ENCODE measurements at places on chromosomes 16 and 17.

GRCh38 chr16:15954814-15955151 lies 5.4 kb downstream of the ABCC1 start:
- no peak for DNase-seq

DNA sequence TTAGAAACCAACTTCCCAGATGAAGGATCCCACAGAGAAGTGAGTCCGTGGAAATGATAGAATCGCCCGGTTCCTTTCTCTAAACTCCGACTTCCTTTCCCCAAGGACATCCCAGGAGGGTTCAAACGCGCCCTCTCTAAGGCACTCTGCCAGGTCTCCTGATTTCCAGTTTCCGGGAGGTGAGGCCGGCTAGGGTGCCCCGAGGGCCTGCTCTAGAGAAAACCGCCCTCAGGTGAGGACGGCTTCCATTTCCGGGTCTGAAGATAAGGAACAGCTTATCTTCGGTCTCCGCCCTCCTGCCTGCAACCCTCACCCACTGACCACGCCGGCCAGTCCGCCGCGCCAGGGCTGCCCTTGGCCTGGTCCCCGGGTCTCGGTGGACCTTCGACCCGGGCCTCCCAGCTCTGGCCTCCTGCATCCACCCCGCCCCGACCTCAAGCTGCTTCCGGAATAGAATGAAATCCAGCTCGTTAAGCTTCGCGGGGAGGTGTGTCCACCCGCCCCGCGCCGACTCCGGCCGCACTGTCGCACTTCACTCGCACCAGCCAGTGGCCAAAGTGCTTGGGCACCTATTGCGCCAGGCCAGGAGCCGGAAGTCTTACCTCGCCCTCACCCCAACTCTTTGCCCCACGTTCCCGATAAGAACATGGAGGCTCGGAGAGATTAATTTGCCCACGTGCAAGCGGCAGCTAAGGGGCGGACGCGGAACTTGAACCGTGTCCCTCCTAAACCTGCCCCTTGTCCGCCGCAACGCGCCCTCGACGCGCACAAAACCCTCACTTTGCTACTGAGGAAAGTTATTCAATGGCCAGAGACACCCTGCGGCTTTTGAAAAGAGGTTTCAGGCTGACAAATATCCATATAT lies 836 bp upstream of the MMP15 start:
- DNase-seq: no peak

- DNase-seq: no peak
Measured at GRCh38 chr17:82202981-82203380, 9.7 kb downstream of the CCDC57 start.

DNA sequence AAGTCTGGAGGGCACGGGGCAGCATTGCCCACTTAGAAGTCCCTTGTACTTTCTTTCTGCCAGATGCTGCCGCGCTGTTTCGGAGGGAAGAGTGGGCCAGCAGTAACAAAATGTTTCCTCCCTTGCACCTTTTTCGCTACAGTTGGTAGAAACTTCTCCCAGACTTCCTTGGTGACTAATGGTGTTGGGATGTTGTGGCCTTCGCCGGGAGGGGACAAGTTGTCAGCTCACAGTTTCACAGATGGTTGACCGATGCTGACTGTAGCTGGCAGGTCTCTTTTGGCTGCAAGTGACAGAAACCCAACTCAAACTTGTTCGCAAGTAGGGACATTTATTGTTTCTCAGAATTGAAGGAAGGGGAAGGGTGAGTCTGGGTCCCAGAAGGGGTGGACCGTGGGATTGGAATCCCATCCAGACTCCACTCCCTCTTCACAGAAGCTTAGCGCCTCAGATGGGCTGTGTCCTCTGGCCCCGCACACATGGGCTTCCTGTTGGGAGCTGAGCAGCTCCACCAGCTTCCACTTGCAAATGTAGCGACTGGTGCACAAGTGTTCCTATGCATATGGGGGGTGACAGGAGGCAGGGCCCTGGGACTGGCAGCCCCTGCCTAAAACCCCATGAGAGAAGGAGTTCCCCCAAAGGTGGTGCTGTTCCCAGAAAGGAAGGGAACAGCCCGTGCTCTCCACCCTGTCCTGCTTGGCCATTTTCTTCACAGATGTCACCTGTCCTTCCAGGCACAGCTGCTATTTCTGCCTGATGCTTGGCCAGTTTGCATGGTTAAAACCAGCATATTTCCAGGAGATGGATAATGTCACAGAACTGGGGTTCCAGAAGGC lies 30.9 kb upstream of the RPRML start:
- DNase-seq: no peak

DNA sequence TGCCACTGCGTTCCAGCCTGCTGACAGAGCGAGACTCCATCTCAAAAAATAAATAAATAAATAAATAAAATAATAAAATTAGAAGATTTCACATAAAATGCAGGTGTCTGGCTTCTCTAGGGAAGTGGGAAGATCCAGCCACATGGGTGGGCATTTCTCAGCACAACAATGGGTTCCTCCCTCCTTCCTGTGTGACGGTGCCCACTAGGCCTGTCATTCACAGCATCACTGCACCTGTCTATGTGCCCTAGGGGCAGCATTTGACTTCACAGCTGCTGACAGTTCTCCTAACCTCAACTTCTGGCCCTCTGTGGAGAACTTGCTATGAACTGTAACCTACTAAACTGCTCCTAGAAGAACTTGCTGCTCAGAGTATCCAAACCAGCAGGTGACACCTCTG lies 3.0 kb downstream of the ABHD15 start:
- no peak for DNase-seq

DNA sequence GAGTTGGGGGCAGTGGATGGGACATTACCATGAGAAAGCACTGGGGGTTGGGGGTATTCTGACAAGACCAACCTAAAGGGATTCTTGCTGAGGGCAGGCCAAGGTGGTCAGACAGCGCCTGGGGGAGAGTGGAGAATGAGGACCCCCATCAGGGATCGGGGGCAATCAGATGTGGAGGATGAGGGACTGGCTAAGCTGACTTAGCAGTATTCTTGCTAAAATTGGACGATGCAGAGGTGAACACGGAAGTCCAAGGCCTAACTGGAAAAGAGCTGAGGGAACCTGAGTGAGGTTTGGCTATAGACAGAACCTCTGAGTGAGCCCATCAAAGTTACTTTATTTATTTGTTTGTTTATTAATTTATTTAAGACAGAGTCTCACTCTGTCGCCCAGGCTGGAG lies 9.2 kb downstream of the QPRT start:
- DNase-seq: no peak

DNA sequence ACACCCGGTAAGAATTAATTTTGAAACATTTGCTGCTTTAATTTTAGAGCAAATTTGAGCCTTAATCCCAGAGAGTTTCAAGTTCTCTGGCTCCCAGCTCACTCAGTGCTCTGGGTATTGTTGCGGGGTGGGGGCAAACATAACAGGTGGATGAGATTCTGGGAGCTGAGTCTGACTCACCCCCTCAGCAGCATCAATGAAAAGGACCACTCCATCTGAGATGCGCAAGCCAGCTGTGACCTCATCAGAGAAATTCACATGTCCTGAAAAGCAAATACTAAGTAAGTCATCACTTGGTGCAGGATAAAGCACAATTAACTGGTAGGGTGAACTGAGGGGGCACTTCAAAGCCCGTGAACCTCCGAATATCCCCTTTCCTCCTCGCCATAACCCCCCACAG lies 19.9 kb downstream of the EFTUD2 start:
- no peak for DNase-seq

DNA sequence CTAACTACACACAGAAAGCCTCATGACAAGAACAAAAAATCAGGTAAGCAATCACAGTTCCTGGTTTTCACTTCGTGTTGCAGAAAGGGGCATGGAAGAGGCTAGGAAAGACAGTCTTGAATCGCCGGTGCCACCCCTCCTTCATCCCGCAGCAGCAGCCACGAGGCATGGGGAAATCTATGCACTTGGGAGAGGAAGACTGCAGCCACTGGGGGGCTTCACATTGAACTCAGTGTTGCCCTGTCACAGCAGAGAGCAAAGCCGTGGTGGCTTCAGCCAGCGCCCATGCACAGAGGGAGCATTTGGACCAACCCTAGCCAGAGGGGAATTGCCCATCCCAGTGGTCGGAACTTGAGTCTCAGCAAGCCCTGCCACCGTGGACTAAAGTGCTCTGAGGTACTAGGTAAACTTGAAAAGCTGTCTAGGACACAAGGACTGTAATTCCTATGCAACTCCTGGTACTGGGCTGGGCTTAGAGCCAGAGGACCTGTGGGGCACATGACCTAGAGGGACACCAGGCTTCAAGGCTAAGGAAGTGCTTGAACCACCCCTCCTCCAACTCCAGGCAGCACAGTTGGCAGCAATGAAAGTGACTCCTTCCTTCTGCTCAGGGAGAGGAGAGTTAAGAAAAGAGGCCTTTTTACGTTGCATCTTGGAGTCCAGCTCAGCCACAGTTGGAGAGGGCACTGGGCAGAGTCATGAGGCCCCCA lies 35.2 kb upstream of the ATP2C2 start:
- DNase-seq: no peak

DNA sequence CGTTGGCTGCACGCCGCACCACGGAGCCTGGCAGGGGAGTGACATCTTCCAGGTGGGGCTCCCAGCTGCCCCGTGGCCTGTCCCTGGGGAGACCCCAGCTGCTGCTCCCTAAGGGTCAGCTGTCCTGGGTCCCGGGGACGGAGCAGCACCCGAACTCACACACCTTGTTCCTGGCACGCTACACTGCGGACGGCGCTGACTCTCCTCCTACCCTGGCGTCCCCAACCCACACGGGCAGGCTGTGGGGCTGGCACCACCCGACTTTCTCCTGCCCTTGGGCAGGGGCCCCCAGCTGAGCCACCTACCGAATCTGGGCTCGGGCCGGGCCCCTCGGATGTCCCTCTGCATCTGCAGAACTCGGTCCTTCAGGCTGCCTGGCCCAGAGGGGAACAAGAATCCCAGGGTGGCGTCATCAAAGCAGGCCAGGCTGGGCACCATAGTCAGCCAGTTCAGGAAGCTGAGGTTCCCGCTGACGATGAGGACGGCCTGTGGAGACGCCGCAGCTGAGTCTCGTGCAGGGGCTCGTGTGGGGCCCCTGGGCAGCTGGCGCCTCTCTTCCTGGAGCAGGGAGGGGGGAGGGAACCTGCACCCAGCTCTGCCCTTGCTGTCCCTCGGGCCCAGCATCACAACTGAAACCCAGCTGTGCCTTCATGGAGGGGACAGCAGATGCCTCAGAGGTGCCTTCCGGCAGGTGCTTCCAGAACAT lies 70.5 kb upstream of the GNG13 start:
- no peak for DNase-seq

DNA sequence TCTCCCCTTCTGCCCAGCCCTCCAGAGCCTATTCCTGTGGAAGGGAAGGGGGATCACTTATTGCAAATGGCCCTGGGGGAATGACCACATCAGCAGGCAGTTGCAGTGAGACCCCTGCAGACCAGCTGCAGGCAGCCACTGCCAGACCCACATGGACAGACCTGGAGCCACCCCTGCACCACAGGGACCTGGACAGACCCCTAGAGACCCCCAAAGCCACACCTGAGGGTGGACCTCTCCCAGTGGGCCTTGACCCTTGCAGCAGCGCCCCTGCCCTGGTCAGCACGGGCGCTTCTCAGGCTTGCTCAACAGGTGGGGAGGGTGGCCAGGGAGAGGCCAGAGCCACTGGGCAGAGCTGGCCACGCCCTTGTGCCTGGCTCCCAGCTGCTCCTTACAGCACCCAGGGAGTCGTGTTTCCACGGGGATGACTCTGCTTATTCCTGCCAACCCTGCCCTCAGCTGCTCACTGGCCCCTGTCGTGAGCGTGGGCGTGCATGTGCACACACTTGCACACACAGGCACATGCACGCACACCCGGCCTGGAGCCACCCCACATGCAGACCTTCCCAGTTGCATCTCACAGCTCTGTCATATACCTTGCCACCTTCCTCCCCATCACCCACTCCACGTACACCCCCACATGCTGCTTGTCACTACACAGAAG lies 1.3 kb upstream of the SCN4A start:
- no peak for DNase-seq

GRCh38 chr16:81500833-81501521 lies 56.4 kb downstream of the CMIP start:
- DNase-seq: no peak

DNA sequence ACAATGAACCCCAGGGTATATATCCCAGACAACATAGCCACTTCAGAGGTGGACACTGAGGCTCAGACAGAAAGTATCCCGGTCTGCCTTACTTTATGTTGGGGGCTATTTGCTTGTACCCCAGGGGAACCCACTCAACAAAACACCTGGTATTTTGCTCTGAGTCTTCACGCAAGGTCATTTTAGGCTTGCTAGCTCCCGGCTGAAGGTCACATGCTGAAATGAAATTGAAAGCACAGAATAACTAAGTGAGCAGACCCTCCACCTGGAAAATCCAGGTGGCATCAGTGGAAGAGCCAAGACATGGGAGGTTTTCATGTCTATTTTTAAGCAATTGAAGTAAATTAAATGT lies 4.1 kb upstream of the KDM8 start:
- no peak for DNase-seq

DNA sequence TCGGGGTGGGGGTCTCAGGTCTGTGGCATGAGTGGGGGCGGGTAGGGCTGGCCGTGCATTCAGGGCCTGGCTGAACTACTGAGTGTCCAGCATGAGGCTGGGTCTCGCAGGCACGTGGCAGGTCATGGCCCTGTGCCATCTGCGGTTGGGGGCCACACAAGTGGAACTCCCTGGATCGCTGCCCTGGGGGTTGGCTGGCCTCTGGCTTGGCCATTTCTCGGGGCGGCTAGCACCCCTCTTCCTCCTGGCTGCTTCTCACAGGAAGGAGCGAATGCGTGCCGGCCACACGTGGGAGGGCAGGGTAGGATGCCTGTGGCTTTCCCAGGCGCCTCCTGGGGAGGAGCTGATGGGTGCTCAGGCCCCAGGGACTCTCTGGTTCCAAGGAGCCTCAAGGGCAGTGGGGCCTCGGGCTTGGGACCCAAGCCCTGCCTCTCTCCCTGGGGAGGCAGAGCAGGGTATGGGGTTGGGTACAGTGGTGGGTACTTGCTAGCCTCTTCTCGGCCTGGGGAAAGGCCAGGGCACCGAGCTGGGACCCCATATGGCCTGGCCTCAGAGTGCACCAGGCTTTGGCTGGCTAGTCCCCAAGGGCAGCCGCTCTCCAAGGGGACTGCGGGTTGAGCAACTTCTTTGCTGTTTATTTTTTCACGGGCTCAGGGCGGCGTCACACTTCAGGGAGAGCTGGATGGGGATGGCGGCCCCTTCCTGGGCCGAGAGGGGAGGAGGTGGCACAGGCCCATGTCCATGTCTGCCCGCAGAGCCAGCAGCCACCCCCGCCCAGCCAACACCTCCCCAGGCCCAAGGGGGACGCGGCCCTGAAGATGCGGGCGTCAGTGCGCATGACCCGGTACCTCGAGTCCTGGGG lies 37.5 kb downstream of the ADCY7 start:
- no peak for DNase-seq

GRCh38 chr17:62653002-62653825 lies 25.7 kb downstream of the MRC2 start:
- peak; percentile 19 for DNase-seq

- no peak for DNase-seq
Measured at GRCh38 chr17:58913971-58914769, 158.5 kb downstream of the PPM1E start.

DNA sequence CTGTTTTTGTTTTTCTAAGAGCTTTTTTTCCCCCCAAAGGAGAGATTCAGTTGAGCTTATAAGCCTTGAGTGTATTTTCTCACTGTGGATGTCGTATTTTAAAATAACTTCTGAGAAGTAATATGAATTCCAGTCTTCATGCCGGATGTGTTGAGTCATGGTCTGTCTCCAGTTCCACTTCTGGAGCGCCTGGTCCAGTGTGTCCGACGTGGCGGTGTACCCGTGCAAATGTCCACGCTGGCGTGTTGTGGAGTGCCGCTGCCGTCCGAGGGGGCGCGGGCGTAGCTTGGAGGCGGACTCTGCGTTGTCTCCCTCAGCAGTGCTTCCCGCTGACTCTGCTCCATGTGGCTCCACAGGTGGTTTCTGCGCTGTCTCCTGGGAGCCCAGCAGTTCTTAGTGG lies 60.9 kb upstream of the ZNF750 start:
- DNase-seq: no peak
